MG63 (cell line): ENCODE measurements at places on chromosomes 3 and 15. TPM values are rescaled to one million over a fixed set of nuclear protein-coding genes. Genes with fewer than 3 reads are reported as not detected.

- DNase-seq, result no peak
Observed at GRCh38 chr3:24725514-24726255, 231.0 kb upstream of the THRB start.

GRCh38 chr15:39304201-39304841, 276.6 kb upstream of the THBS1 start:
- peak; percentile 30 for DNase-seq

DNA sequence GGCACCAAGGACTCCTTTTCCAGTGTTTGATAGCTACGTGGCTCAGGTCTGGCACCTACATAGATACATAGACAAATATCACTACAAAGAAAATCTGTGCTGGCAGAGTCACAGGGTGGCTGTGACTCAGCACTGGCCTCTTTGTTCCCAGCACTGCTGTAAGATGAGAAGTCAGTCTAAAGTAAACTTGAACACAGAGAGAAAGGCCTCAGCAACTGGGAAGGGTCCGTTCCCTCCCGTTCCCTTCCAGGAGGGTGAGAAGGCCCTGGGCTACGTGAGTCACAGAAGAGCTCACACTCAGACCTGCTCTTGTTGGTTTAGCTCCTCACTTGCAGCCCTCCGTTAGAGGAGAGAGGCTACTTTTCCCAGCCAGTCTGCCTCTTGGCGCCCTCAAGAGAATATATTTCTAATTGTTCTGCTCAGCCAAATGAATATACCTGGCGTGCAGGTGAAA, 23.1 kb downstream of the ANXA2 start:
- DNase-seq, result peak; percentile 96

GRCh38 chr3:135440233-135440632, 525.3 kb upstream of the PPP2R3A start:
- no peak for DNase-seq

DNA sequence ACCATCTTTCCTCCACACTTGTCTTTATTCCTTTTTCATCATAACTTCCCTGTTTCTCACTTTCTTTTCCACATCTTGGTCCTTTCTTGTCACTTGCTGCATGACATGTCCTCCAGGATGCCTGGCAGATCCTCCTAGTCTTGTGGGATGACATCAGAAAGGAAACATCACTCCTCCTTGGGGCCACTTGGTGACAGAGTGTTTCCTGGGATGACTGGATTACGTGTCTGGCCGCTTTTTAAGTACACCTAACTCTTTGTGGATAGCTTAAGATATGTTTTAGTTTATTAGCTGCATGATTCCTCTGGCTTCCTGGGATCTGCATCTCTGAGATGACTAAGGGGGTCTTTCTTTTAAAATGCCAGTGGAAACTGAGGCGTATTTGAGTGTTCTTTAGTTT, 363.5 kb upstream of the FRG2C start:
- no peak for DNase-seq

DNA sequence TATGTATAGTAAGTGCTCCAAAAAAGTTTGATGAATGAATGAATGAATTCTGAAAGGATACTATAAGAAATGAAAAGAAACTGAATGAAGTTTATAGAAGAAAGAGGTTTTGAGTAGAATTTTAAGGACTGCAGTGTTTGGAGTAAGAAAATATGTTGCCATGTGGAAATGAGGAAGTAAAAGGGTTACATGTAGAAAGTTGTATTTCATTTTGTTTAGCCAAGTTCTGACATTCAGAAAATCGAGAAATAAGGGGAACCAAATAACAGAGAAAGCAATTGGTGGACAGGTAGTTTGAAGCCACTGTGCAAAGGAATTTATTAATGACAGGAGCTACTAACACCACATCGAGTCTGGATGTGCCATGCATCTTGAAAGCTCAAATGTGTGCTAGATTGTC, 200.7 kb downstream of the SATB1 start:
- no peak for DNase-seq

SLC49A4 gene
- 9.9 and 10.2 TPM in 2 replicates for total RNA-seq
